Left lung (tissue), 14 donors: ENCODE measurements at places on chromosomes 7 and 10. TPM values are rescaled to one million over a fixed set of nuclear protein-coding genes. Genes with fewer than 3 reads are reported as not detected.

GRCh38 chr10:109944613-109945012 lies 21.3 kb upstream of the XPNPEP1 start:
- H3K36me3 ChIP-seq: no peaks in the 10 kb centered on the region
- DNase-seq: no peak
- no peak overlapping the region for H3K27ac ChIP-seq
- H3K4me3 ChIP-seq: no peak overlapping the region

DNA sequence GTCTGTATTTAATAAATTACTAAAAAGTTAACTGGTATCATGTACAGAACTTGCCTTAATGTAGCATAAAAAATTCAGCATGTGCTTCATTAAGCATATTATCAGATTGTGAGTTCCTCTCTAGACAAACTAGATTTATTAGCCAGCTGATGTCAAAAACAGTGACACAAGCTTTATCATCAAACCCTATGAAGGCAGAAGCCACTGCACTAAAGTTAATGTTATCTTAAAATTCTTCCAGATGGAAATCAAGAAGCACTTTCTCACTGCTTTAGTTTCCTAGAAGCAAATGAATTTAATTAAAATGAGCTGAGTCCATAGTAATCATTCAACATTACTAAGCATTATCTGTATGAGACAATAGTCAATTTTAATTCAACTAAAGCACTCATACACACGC lies 96.4 kb downstream of the ARHGAP12 start:
- DNase-seq: no peak
- no peak overlapping the region for H3K4me3 ChIP-seq
- no peaks in the 10 kb centered on the region for H3K4me1 ChIP-seq
- no peak overlapping the region for H3K27ac ChIP-seq

- H3K4me1 ChIP-seq: peaks cover 41% of the 10 kb centered on the region
- peak; percentile 49 for DNase-seq
- peak overlapping the region; percentile 34 for H3K27ac ChIP-seq
- no peaks in the 10 kb centered on the region for H3K27me3 ChIP-seq
- no peaks in the 10 kb centered on the region for H3K36me3 ChIP-seq
These were observed 15.5 kb downstream of the CYTH3 start for GRCh38 chr7:6256677-6257535.

GRCh38 chr7:35485436-35485835 lies 209.5 kb downstream of the HERPUD2 start:
- H3K27ac ChIP-seq: no peak overlapping the region
- DNase-seq: no peak
- no peak overlapping the region for H3K4me3 ChIP-seq
- H3K36me3 ChIP-seq: no peaks in the 10 kb centered on the region
- no peaks in the 10 kb centered on the region for H3K4me1 ChIP-seq
- H3K27me3 ChIP-seq: no peaks in the 10 kb centered on the region

DNA sequence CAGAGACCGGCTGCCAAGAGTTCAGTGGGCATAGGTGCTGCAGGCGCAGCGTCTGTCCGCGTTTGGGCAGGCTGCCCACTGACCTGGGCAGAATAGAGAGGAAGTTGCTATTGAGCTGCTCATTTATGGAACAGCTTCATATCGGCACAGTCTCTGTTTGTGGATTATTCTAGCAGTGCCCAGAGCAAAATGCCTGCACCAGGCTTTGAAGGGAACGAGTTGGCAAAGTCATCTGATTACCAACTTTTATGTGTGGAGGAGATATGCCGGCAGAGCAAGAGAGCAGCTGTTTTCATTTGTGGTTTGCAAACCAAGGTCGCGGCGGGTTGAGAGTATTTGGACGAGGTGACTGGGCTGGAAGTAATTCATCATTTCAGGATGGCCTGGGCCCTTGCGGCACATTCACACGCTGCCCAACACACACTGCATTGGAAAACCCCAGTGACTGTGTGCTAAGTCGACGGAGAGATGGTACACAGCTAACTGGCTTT lies 228.5 kb downstream of the TCERG1L start:
- DNase-seq: no peak
- no peak overlapping the region for H3K4me3 ChIP-seq
- H3K4me1 ChIP-seq: no peaks in the 10 kb centered on the region
- no peaks in the 10 kb centered on the region for H3K27me3 ChIP-seq

DNA sequence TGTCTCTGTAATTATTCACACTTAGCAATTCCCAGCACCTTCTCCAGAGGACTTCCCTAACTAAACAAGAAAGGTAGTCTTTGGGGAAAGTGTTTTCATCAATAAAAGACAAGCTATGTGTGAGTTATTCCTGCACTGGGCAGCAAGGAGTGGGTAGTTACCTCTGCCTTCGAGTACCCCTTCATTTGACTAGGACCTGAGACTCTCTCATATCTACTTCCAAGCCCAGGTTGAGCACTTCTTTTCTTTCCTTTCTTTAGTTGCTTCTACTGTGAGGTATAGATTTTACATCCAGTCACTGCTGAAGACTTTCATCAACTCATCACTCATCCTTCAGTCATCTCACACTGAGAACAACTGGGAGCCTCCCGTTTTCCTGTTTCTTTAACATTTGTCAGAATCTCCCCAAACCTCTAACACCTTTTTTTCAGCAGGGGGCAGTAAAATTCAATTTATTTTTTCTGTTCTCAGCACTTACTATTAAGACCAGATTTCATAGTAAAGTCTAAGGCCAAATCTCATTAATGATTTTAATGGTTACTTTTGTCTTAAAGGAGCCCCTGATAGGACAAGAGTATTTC lies 80.1 kb upstream of the PRSS1 start:
- DNase-seq: no peak
- H3K4me1 ChIP-seq: no peaks in the 10 kb centered on the region
- H3K36me3 ChIP-seq: no peaks in the 10 kb centered on the region
- no peak overlapping the region for H3K27ac ChIP-seq

GRCh38 chr10:79103585-79103984 lies 34.8 kb downstream of the ZMIZ1 start:
- no peaks in the 10 kb centered on the region for H3K27me3 ChIP-seq
- H3K4me3 ChIP-seq: no peak overlapping the region
- H3K27ac ChIP-seq: no peak overlapping the region
- H3K36me3 ChIP-seq: no peaks in the 10 kb centered on the region
- H3K4me1 ChIP-seq: peaks cover 28% of the 10 kb centered on the region
- DNase-seq: no peak

DNA sequence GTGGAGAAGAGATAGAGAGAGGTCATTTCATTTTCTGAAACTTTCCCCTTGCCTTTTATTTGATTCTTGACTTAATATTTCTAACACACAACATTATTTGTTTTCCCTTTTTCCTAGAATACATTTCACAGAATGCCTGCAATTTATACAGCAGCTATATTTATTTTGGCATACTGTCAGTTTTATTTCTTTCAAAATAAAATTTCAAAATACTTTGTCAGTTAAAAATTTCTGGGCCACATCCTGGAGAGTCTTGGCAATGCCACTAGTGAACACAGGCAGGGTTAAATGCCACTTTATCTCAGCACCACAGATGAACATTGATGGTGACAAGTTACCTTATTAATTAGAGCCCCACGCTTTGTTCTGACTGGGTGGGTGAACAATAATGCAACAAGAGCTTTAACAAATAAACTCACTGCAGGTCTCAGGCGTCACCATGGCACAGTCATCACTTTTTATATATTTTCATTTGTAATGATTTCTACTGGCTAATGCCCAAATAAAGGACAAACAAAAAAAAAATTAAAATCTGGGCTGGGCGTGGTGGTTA lies 494.0 kb downstream of the KIF20B start:
- no peaks in the 10 kb centered on the region for H3K27me3 ChIP-seq
- H3K27ac ChIP-seq: no peak overlapping the region
- no peak overlapping the region for H3K4me3 ChIP-seq
- no peaks in the 10 kb centered on the region for H3K4me1 ChIP-seq
- no peaks in the 10 kb centered on the region for H3K36me3 ChIP-seq
- no peak for DNase-seq

DNA sequence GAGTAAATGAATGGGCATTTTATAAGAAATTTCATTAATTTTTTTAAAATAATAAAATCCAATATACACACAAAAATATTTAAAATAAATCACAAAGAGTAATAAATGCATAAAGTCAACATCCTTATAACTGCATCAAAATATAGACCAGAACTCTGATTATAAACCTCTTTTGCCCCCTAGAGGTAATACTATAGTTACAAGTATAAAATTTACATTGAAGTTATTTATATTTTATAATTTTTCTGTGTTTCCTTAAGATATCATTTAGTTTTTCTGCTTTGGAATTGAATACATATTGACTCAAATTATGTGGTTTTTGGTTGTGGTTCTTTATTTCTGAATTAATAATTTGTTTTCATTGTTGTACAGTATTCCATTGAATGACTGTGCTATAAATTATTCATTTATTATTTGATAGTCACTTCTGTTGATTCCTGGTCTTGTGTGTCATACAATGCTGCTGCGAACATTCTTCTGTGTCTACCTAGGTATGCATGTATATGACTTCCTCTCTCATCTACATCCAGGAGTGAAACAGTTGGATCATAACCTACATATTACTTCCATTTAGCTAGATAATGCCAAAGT lies 673.6 kb downstream of the IPMK start:
- H3K4me1 ChIP-seq: no peaks in the 10 kb centered on the region
- no peaks in the 10 kb centered on the region for H3K27me3 ChIP-seq
- no peak overlapping the region for H3K27ac ChIP-seq
- no peak for DNase-seq
- no peak overlapping the region for H3K4me3 ChIP-seq

- H3K4me1 ChIP-seq: no peaks in the 10 kb centered on the region
- no peaks in the 10 kb centered on the region for H3K27me3 ChIP-seq
- H3K27ac ChIP-seq: no peak overlapping the region
- no peaks in the 10 kb centered on the region for H3K36me3 ChIP-seq
These were observed 303.1 kb downstream of the KCNMA1 start for GRCh38 chr10:77334501-77334900.

DNA sequence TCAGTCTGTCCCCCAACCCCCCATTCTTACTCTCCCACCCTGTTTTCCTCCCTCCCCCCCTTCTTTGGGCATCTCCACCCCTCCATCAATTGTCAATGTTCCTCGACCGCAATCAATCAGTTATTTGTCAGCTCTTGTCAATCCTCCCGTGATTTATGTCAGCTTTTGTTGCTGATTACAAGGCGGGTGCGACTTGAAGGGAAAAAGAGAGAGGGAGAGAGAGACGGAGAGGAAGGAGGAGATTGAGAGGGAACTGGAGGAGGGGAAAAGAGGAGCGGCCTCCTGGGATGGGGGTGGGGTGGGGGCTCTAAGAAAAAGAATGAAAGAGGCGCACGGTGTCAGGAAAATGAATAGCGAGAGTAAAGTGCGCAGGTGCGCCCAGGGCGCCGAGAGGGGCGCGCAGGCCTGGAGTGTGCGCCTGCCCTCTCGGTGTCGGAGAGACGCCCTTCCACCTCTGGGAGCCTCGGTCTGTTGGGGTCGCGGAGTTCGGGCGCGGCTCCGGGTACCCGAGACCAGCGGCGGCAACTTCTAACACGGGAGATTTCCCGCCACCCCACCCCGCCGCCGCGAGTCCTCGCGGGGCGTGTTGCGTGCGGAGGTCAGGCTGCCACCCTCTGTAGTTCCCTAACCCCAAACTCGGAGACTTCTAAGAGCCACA lies 1.1 kb upstream of the ZNF503 start:
- no peaks in the 10 kb centered on the region for H3K36me3 ChIP-seq
- no peak for DNase-seq
- no peaks in the 10 kb centered on the region for H3K27me3 ChIP-seq
- peak overlapping the region; percentile 85 for H3K4me3 ChIP-seq
- H3K27ac ChIP-seq: peak overlapping the region; percentile 98

DNA sequence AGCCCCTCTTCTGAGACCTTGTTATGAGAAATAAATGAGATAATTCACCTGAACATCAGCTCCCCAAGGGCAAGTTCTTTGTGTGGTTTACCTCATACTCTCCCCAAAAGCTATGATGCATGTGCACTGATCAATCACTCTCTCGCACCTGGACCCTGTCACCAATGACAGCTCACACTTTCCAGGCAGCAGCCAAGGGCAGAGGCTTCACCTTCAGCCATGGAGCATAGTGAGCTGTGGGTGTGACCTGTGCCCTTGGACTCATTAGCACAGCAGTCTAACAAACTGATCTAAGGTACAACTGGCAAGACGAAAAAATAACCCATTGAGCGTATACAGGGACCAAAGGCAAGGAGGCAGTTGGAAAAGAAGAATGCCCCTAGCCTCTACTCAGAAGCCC lies 17.0 kb downstream of the PDE1C start:
- no peaks in the 10 kb centered on the region for H3K4me1 ChIP-seq
- H3K36me3 ChIP-seq: no peaks in the 10 kb centered on the region
- no peak for DNase-seq
- no peak overlapping the region for H3K27ac ChIP-seq

DNA sequence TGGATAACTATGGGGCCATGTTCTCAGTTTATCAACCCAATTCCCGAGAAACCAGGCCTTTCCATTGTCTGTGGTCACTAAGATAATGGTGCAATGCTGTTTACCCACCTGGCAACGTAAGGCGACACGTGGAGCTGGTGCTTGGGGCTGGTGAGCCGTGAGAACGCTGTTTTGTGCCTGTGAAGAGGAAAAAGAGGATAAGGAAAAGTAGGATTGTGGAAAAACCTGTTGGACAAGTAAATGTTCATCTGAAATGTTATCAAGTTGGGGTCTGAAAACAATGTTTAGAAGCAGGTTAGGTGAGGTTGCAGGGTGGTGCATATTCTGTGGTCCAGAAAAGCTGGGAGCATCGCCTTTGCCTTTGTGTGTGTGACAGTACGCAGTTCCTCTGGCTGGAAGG lies 88.5 kb downstream of the PPP1R17 start:
- DNase-seq: peak; percentile 21
- H3K36me3 ChIP-seq: no peaks in the 10 kb centered on the region
- no peaks in the 10 kb centered on the region for H3K27me3 ChIP-seq
- H3K4me3 ChIP-seq: no peak overlapping the region

DNA sequence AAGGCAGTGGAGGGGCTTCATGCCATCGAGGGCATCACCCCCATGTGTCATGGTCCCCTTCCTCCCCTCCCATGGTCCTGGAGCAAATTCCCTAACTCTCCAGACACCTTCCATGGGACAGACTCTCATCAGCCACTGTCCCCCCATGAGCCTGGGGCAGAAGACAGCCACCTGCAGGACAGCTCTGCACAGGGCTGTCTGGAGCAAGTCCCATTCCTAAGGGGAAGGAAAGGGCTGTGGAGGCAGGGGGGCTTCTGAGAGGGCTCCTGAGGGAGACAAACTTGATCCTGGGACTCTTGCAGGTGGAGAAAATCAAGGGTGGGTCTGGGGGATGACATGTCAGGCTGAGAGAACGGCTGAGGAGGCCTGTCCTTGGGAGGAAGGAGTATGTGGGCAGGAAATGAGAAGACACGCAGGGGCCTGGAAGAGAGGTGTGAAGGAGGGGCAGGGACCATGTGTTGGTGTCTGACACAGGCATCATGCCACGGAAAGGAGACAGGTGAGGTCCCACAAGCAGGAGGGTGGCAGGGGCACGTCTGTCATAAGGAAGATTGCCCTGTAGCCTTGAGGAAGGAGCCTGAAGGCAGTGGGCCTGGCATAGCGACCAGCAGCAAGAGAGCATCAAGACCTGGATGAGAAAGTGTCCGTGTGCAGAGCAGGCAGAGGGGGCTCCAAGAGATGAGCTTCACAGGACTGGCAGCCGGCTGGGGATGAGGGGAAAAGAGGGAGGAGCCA lies 14.4 kb upstream of the GDF10 start:
- H3K36me3 ChIP-seq: no peaks in the 10 kb centered on the region
- no peaks in the 10 kb centered on the region for H3K27me3 ChIP-seq
- no peak overlapping the region for H3K27ac ChIP-seq

Gene CXCL12
- 77.9 TPM for total RNA-seq

Gene SLC26A5
- 0.84 TPM for total RNA-seq

Gene DEPP1
- 25.4 TPM for total RNA-seq

Gene CALD1
- 137 TPM for total RNA-seq

Gene ADRB1
- 11.7 TPM for total RNA-seq

Gene PRLHR
- total RNA-seq: not detected
